ENCODE measurements at places on chromosomes 16 and 17.

GRCh38 chr16:7025616-7026190, 306.9 kb upstream of the RBFOX1 start:
- no peak for DNase-seq

GRCh38 chr16:86511317-86512161, 1.2 kb downstream of the FOXF1 start:
- DNase-seq, result no peak

DNA sequence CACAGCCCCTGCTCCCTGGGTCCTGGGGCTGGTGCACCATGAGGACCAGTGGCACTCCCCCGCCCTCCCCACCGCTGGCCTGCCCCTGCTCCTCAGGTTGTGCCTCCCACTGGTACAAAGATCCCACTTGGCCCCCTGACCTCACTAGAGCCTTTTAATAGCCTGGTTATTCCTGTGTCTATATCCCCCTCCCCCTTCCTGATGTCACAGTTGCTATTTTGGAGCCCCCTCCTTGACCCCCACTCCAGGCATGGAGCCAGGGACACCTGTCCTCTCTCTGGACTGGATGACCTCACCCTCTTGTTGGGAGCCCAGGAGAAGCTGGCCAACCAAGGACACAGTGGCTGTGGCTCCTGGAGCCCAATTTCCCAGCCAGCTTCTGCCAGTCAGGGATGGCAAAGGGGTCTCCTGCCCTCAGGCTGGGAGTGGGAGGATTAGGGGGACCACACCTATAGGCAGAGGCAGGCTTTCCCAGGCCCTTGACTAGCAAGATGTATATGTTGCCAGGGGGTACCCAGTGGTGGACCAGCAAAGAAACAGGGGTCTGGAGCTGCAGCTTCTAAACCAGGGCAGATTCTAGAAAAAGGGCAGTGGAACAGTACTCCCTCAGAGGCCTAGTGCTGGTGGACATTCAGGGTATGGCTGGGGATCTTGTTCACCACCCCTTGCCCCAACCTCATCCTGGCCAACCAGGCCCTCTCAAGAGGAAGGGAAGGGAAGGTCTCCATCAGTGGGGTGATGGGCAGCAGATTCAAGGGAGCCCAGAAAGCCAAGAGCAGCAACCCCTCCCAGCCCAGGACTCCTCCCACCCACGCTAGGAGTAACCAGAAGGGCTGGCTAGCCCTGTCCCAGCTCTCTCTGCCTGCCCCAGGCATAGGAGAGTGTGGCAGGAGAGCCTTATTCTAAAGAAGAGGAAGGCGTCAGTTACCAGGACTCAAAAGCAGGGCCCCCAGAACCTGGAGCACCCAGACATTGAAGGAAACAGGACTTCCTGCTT, 10.9 kb downstream of the HDAC5 start:
- no peak for DNase-seq

DNA sequence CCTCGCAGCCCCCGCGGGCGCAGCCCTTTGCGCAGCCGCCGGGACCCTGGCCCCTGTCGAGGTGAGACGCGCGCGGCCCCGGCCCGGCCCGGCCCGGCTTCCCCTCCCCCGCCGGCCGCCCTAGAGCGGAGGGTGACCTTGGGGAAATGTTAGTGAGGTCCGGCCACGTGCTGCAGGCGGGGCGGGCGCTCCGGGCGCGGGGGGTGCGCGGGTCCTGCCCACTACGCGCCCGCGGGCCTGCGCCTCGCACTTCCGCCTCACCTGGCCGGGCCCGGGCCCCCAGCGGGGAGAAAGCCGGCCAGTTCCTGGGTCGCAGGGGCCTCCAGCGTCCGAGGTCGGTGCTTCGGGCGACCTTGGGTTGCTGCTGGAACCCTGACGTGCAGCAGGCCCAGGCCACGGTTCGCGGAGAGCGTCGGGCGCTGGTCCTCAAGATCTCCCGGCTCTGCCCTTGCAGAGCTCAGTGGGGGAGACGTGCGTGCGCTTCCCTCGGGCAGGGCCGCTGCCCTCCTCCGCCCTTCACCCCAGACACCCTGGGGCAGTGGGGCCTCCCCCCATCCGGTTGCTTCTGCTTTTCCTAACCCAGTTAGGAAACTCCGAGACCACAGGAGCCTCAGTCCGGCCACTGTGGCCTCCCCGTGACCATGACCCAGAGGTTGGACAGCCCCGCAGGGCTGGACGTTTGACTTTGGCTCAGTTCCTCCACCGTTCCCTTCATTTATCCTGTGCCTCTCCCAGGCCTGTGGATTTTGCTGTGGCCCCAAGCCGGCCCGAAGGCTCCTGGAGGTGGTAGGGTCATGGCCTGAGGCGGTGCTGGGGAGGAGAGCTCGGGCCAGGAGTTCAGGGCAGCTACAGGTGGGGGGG, 791 bp downstream of the MCRIP2 start:
- DNase-seq, result no peak

DNA sequence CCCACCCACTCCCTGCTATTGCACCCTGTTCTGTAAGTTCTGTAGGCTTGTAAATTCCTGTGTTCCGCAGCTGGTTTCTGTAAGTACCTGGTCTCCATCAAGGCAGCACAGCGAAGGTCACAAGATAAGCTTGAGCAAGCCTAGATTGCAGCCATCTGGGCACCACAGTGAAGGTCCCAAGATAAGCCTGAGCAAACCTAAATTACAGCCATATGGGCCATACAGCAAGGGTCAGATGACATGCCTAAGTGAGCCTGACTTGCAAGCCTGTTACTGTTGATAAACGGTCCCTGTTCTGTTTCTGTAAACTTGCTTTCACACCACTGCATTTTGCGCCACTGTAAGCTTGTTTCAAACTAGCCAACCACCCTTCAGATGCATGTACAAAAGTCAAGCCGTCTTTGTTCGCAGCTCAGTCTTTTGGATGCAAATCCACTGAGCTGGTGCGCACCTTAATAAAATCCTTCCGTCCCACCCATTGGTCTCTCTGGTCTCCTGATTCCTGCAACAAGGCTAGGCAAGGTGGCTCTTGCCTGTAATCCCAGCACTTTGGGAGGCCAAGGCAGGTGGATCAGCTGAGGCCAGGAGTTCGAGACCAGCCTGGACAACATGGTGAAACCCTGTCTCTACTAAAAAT, 42.6 kb upstream of the ATF7IP2 start:
- DNase-seq, result no peak

DNA sequence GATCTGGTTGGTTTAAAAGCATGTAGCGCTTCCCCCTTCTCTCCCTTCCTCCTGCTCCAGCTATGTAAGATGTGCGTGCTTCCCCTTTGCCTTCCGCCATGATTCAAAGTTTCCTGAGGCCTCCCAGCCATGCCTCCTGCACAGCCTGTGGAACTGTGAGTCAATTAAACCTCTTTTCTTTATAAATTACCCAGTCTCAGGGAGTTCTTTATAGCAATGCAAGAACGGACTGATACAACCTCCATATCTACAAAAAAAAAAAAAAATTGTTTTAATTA, 16.6 kb upstream of the PDXDC1 start:
- no peak for DNase-seq

DNA sequence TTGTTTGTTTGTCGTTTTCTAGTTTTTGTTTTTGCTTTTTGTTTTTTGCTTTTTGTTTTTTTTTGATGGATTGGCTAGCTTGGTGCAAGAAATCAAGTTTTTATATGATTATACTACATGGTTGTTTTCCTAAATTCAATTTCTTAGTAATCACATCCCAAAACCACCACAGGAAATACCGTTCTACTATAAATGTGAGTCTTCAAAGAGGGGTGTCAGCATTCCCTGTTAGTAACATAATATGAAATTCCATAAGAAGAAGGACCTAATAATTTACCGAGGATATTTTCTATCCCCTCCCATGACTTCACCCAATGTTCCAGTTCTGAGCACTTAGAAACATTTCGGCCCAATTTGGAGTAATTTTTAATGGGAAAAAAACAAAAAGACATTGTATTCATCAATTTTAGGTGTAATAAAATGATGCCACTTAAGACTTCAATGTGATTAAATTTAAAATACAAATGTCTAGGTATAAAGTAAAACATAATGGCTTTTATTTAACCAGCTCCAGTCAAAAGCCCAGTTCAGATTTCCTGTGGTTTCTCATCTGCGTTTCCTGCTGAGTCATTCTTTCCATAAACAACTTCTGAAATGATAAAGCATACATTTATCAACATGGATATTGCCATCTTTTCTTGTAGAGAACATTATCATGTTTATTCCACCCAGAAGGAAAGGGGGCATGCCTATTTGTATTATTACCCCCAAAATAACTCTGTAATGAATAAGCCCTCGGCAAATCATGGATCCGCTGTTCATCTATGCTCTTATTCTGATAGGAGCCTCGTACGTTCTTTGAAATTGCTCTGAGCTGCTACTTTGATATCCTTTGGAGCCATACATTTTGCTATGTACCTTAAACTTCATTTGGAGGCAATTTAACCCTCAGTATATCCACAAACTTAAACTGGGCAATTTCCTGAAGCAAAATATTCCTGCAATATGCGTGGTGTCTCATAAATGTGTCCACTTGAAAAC, 28.1 kb downstream of the HSBP1 start:
- DNase-seq, result no peak

- no peak for DNase-seq
These were observed 544.5 kb upstream of the CDH11 start for GRCh38 chr16:65666132-65666941.

DNA sequence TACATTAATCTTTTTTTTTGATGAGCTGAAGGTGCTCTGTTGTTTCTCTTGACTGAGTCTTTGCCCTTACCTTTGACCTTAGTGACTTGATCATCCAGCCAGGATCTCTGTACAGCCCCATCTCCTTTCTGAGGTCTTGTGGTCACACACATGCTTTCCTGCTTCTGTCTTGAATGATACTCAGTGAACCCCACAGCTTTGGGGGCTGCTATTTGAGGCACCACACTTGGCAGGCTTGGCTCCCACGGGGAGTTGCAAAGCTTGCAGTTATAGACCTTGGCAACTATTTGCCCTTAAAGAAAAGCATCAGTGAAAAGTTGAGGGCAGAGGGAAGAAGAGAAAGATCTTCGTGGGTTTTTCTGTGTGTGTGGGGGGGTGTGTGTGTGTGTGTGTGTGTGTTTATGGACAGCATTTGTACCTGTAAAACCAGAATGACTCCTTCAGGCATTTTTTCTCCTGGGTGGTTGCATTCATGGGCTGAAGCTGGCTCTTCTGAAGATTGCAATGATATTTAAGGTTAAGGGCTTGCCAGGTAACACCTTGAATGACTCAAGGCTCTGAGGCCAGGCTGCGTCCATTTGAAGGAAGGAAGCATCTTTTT, 101.6 kb downstream of the MSI2 start:
- DNase-seq, result no peak

DNA sequence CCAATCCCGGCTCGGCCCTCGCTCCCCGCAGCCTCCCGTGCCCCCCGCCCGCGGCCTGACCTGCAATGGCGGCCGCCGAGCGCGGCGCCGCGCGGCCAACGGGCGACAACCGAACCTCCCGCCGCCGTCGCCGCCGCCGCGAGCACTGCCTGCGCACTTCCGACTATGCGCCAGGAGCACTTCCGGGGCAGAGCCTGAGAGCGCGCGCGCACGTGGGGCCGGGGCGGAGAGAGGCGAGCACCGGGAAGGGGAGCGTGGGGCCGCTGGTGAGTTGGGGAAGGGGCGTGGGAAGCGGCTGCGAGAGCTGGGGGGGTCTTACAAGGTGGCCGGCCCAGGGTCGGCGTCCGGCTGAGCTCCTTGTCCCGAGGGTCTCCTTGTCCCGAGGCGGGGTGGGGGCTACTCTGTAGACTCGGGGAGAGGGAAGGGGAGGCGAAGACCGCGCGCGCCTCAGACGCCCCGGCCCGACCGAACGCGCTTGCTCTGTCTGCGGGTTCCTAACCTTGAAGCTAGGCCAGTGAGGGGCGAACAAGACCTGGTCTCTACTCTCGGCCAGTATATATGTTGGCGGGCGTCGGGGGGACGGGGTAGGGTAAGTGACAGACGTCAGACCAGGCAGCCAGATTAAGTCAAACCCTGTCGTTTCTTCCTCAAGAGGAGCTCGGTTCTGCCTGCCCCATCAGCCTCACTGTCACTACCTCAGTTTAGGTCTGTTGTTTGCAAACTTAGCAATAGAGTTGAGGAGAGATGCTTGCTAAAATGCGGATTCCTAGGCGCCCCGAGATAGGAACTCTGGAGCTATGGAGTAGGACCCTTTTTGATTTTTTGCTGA, at the start of the genes CHTF8 and UTP4:
TSS of gene CHTF8 (minus strand) at position 165 of the 829 bp plus-strand sequence. CDS start 11,130 bp downstream, outside the sequence.
TSS of gene UTP4 (plus strand) at position 226 of the 829 bp plus-strand sequence. CDS start 811 bp downstream, outside the sequence.
- peak; percentile 65 for DNase-seq

DNA sequence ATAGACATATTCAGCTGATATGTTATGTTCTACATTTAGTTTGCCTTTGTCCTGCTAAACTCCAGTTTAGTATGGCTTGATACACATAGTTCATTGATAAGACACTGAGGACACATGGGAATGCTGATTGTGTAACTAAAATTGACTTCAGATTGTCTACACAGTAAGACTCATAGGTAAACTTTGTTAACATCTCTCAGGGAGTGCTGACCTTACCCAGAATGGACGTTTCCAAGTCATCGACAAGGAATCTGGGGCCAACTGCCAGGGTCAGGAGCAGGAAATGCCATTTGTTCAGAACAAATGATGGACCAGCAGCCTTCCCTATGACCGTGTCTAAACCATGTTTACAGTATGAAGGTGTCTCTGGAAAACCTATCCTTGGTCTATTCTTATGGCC, 58.7 kb downstream of the DYNLRB2 start:
- no peak for DNase-seq

DNA sequence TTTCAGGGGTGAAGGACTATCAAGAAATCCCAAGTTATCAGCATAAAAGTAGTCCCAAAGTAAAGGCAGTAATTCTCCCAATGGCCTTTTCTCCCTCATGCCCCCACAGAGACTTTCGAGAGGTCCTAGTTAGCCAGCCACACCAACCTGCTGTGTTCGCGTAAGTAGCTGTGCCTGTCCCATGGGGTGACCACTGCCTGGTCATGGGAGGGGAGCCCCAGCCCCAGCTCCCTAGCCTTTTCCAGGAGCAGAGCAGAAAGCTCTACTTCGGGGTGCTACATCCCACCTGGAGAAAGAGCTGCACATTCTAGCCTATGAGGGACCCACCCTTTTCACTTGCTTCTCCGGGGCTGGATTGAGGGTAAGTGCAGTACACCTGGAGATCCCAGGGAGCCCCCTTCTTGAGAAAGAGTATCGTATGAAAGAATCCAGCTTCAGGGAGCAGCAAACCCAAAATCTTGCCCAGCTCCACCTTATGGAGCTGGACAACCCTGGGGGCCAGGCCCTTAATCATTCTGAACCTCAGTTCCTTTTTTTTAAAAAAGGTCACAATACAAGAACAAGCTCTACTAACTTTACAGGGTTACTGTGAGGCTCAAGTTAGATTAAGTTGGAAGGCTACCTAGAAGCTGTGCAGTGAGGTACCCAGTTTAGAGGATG, 8.6 kb upstream of the SOST start:
- DNase-seq, result no peak

Data from stimulated activated CD8-positive, alpha-beta memory T cell treated with anti-CD3 and anti-CD28 coated beads, Interleukin-4, amount 100 ng/mL, for 4 hours (primary cell).